ENCODE measurements at places on chromosomes 16 and 17. TPM values are rescaled to one million over a fixed set of nuclear protein-coding genes. Genes with fewer than 3 reads are reported as not detected.

The ADAM11 gene
- total RNA-seq: 0.53 TPM

The GLTPD2 gene
- not detected for total RNA-seq

The OR1A1 gene
- total RNA-seq: not detected

The HSDL1 gene
- 31.3 TPM for total RNA-seq

The RPH3AL gene
- total RNA-seq: 19.0 TPM

The MARCHF10 gene
- 2.1 TPM for total RNA-seq

The PAFAH1B1 gene
- 160 TPM for total RNA-seq

Data from sciatic nerve (tissue), 2 donors.